ENCODE measurements at places on chromosomes 7 and 10.

DNA sequence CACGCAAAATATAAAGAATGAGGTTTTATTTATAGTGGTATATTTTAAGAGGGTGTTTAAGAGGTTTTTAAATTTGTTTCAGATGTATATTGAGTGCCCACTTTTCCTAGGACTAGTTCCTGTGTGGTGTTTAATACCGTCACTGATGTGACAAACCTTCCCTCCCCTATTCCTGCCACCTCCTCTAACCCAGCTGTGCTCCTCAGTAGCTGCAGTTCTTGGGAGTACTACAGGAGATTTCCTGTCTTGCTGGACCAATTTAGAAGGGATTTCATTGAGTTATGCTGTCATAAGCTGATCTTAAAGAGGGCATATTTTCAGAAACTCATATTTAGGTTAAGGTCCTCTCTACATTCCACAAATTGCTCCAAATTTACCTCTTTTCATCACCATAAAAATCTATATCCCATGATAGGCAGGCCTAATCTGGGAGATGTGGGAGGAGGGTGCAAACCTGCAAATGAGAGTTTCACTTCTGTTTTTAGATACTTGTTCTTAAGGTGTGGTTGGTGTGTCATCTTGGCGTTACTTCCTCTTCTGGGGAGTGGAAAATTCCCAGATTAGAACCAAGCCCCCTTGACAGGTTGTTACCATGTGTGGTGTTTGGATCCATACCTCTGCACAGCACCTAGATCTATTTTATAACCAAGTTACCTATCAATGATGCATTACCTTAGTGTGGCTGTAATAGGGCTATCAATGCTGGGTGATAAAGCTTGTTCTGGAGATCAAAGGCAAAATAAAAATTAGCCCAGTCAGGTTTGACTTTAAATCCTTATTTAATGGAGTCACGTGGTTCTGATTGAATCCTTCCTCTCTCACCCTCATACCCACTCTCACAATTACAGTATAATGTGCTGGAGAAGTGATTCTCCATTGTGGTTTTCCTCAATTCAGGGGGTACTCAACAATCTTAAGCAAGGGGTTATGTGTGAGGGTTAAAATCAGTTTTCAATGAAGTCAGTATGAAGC is 141.1 kb downstream of the CDK14 start:
- no peak for DNase-seq

DNA sequence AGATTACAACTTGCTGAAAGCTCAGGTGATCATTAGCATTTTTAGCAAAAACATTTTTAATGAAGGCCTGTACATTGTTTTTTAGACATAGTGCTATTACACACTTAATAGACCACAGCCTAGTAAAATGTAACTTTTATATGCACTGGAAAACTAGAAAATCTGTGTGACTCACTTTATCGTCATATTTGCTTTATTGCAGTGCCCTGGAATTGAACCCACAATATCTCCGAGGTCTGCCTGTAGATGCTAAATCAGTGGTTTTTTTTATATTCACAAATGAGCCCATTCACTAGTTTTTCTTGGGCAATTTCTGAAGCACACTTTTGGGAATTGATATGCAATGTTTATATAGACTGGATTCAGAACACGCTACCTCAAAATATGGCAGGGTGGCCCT is 105.1 kb downstream of the PTPRN2 start:
- no peak for DNase-seq

GRCh38 chr7:5332579-5332978 is 49.8 kb downstream of the SLC29A4 start:
- no peak for DNase-seq

- DNase-seq = no peak
These were observed 94.0 kb upstream of the LANCL2 start for GRCh38 chr7:55271069-55271626.

DNA sequence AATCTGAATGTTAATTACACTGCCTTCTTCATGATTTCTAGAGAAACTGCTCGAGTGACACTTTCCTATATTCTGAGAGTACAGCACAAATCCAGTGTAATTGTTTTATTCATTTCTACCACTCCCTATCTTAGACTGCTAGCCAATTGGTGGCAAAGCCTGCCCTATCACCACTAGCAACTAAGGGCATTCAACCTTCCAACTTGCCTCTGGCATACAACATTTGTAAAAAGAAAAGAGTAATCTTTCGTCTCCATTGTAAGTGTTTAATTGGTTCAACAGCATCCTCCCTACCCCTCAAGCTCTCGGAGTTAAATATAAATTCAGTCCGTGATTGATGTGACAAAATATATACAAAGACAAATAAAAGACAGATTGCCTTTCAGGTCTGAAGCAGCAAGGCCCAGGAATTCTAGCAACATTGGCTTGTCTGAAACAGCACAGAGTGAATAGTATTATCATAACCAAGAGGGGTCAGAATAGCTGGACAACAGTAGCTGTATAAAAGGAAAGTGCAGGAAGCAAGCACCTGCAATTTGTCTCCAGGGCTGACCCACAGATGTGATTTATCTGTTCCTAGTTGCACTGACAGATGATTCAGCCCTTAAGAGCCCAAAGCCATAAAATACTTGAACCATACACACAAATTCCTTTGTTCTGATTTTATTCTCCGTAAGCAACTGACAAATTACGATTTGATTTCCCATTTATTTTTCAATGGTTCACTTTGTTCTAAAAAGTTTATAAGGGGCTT is 47.6 kb upstream of the ANKRD1 start:
- DNase-seq = no peak

- no peak for DNase-seq
These were observed 290.9 kb downstream of the CAMK1D start for GRCh38 chr10:12639996-12640944.

GRCh38 chr10:15419279-15419874 is 48.3 kb upstream of the FAM171A1 start:
- DNase-seq = peak; percentile 10

DNA sequence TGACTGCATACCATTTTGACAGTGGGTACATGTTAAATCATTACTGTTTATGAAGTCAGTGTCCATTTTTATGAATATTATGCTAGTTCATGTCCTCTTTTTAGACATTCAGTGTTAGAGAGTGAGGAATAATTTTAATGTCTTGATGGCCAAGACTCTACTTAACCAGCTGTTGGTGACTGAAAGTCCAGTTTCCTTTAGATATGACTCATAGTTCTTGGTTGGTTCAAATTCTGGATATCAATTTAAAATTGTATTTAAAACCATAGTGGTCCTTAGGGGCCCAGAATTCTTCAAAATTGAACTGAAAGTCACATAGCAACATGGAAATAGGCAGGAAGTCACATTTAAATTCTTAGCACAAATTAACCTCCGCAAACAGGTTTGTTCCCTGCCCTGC is 196.5 kb upstream of the PRPS1L1 start:
- DNase-seq = no peak

GRCh38 chr7:12524794-12525386 is 45.6 kb upstream of the SCIN start:
- peak; percentile 77 for DNase-seq

DNA sequence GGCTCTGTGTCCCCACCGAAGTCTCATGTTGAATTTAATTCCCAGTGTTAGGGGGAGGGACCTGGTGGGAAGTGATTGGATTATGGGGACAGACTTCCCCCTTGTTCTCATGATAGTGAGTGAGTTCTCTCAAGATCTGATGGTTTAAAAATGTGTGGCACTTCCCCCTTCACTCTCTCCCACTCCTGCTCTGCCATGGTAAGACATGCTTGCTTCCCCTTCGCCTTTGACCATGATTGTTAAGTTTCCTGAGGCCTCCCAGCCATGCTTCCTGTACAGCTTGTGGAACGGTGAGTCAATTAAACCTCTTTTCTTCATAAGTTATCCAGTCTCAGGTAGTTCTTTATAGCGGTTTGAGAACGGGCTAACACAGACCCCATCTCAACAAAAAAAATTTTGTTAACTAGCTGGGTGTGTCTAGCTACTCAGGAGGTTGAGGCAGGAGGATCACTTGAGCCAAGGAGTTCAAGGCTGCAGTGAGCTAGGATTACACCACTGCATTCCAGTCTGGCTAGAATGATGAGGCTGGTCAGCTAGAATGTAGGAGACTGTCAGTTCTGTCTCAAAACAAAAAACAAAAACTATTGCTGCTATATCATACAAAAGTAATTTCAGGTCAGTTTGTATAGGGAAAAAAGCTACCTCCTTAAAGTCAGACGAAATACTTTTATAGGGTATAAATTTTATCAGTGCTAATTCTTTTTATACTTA is 57.7 kb downstream of the ATAD1 start:
- DNase-seq = no peak

DNA sequence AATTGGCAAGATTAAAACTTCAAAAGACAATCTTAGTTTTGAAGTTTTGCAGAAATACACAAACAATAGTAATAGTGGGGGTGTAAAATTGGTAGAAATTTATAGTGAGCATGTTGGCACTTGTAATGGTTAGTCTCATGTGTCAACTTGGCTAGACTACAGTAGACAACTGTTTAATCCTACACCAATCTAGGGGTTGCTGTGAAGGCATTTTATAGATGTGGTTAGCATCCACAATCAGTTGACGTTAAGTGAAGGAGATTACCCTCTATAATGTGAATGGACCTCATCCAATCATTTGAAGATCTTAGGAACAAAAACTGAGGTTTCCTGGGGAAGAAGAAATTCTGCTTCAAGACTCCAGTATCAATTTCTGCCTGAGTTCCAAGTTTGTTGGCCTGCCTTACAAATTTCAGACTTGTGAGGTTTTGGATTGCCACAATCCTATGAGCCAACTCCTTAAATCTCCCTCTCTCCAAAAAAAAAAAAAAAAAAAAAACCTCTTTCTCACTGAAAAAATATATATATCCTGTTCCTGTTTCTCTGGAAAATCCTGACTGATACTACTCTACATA is 531.6 kb upstream of the IGFBP3 start:
- DNase-seq = no peak

- no peak for DNase-seq
These were observed 98.8 kb downstream of the HECW1 start for GRCh38 chr7:43211286-43211685.

DNA sequence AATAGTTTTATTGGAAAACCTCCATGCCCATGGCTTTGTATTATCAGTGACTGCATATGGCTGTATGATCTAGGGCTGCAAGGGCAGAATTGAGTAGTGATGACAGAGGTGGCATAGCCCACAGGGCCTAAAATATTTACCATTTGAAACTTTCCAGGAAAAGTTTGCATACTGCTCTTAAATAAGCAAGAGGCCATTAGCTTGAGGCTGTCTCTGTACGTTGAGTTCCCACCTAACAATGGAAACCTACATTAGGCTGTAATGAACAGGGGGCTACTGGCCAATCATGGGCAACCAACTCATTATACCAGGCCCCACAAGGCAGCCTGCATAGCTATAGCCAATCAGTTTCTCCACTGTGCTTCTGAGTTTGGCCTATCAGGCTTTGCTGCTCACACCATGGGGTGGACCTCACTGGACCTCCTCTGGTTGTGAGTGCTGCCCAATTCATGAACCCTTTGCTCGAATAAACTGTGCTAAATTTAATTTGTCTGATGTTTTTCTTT is 673 bp upstream of the ST8SIA6 start:
- no peak for DNase-seq

DNA sequence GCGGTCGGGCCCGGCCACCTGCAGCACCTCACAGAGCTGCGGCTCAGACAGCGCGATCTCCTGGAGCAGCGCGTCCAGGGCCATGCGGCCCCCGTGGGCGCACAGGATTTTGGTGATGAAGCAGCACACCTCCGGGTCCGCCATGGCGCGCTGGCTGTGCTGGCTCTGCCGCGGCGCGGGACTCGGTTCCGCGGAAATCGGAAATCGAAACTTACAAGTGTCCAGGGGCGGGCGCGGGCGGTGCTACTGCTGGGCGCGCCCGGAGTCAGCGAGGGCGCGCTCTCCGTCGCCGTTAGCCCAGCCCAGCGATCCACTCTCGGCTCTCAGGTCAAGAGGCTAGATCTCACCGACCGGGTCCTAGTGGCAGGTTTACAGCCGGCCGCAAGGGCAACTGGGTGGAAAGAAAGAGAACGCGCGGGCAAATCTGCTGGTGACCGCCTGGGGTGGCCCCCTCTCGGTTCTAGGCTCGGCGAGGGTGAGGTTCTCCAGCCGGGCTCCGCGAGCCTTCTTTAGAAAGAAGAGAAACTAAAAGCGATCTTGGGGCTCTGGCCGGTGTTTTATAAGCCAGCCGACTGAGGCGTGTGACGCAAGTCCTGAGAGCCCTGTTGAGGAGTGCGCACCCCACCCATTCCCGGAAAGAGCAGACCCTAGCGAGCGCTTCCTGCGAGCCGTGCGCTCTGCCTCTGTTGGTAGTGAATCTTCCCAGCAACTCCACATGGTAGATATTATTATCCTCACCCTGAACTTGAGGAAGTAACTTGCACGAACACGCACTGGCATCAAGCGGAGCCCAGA is at the start of gene ZC3HAV1:
Gene ZC3HAV1 (minus strand): TSS at position 533 of the 795 bp plus-strand sequence. CDS start 389 bp downstream, at position 144.
- peak; percentile 66 for DNase-seq

GRCh38 chr7:13742126-13742525 is 247.3 kb downstream of the ETV1 start:
- no peak for DNase-seq

DNA sequence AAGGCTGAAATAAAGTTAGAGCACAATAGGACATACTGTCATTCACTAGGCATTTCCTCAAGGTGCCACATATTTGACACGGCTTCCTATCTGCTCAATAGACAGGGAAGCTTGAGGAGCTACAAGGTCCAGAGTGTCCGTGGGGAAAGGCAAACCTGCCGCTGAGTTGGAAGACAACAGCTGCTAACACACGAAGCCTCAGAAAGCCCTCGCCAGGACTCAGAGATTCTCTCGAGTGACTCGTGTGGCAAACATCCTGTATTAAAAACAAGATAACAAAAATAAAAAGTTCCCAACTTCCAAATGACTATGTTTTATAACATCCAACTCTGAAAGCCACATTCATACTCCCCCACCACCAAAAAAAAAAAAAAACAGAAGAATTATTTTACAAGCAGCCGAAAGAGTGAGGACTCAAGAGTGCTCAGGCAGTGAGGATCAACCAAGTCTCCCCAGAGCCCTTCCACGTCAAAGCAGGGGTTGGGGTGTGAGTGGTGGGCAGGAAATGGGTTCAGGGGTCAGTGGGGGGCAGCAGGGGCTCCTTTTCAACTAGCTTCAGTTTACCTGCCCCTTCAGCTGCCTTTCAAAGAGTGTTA is 67.6 kb downstream of the STK17A start:
- no peak for DNase-seq

DNA sequence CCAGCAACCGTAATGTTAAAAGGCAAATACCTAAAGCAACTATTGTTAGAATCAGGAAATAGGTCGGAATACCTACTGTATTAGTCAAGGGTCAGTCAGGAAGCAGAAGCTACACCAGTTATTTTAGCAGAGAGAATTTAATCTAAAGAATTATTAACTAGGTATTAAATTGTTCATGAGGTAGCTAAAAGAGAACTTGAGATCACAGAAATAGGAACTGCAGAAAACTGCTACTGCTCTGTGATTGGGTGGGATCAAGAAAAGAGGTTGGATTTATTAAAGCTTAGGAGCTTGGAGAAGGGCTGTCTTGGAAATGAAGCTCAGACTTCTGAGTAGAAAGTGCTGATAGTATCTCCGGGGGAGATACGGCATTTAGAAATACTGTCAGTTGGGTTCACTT is 20.0 kb upstream of the ZNF438 start:
- DNase-seq = no peak

- no peak for DNase-seq
These were observed 102.8 kb downstream of the PIP4K2A start for GRCh38 chr10:22611425-22612115.

GRCh38 chr10:132096863-132097478 is 31.2 kb downstream of the JAKMIP3 start:
- no peak for DNase-seq

All from SHP77 (cell line).